RPMI7951 (cell line): ENCODE measurements at places on chromosomes 5 and 9.

DNA sequence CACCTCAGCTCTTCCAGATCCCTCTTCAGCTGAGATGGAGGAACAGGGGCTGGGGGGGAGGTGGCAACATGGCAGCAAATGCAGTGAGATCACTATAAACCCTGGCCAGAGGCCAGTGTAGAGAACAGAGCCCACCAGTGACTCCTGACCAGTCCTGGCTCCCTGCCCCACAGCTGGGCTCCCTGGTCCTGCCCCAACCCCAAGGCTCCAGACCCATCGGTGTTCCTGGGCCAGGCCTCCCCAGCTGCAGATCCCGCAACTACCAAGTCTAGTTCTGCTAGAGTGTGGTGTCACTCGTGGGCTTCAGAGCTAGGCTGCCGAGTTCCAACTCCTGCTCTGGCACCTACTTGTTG lies 16.8 kb downstream of the AKNA start:
- DNase-seq: no peak

DNA sequence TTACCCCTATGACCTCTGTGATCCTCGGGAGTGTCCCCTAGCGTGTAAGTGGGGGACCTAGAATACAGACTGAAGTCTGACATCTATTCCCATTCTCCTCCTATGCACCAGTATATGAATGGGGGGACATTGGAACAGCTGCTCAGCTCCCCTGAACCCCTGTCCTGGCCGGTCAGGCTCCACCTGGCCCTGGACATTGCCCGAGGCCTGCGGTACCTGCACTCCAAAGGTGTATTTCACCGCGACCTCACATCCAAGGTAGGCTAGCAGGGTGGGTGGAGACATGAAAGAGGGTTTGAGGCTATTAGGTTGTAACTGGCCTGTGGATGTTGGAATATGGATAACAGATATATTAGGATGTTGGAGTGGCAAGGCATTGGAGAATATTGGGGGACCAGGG lies 1.7 kb downstream of the TESK1 start:
- no peak for DNase-seq

GRCh38 chr9:20048437-20048836 lies 259.6 kb upstream of the SLC24A2 start:
- no peak for DNase-seq

GRCh38 chr9:127642082-127642740 lies 30.1 kb downstream of the STXBP1 start:
- DNase-seq: no peak

GRCh38 chr9:77807281-77807683 lies 159.2 kb upstream of the GNA14 start:
- peak; percentile 81 for DNase-seq

GRCh38 chr5:5387777-5388176 lies 34.7 kb upstream of the ICE1 start:
- DNase-seq: no peak

DNA sequence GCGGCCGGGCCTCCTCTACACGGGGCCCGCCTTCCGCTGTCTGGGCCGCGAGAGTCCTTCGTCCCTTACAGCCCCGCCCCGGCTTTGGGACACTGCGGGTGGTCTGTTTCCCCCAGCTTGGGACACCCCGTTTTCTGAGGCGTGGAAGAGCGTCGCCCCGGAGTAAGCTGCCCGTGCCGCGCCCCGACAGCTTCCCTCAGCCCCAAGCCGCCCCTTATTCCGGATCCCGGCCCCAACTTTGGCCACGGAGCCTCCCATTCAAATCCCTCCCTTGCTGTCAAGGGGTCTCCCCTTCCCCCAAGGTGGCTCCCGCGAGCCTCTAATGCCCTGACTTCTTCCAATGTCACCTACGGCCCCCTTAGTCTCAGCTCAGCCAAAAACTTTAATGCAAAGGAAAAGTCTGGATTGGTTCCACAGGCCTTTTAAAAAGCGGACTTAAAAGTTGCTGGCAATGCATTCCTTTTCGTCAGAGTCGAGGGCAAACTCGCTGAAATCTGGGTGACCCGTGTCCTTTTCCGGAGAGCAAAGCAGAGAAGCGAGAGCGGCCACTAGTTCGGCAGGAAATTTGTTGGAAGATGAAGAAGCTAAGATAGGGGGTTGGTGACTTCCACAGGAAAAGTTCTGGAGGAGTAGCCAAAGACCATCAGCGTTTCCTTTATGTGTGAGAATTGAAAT lies 19.8 kb downstream of the EXOSC2 start:
- DNase-seq: peak; percentile 45
